Right atrium auricular region (tissue), 2 donors: ENCODE measurements at places on chromosomes 13 and 19. TPM values are rescaled to one million over a fixed set of nuclear protein-coding genes. Genes with fewer than 3 reads are reported as not detected.

The LILRB5 gene
- total RNA-seq: 12.0 TPM

The IL17D gene
- 2.5 TPM for total RNA-seq

The FLT3LG gene
- 1.1 TPM for total RNA-seq

The ESD gene
- 76.3 TPM for total RNA-seq

The KRTDAP gene
- total RNA-seq: not detected

The ZSCAN22 gene
- 1.6 TPM for total RNA-seq

The ZNF566 gene
- 10.2 TPM for total RNA-seq

GRCh38 chr19:50377051-50377461 is 799 bp downstream of the NR1H2 start:
- DNase-seq: no peak

GRCh38 chr19:35081201-35081600 is 34.4 kb upstream of the FXYD3 start:
- DNase-seq: no peak

- no peak for DNase-seq
Observed at GRCh38 chr13:51249770-51250741, 27.9 kb downstream of the FAM124A start.

DNA sequence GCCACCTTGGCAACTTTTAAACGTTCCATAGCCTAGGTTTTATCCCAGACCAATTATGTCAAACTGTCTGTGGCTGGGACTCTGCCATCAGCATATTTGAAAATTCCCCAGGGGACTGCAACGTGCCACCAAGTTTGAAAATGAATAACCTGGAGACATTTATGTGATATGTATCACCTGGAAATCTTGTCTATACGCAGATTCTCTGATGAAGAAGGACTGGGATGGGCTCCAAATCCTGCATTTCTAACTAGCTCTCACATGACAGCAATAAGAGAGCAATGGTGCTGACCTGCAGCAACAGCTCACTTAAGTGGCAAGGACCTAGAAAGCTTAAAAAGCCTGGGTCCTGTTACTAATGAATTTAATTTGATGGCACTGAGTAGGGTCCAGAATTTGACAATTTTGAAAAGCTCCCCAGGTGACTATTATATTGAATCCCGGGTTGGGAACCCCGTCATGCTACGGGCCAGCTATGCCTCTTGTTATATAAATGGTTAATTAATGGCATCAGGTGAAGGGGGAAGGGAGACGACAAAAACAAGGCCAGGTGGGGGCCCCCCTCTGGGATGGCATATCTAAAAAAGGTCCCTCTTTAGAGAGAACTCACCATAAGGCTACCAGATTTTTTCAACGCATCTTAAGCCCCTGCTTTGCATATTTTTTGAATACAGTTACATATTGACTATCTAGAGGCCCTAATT is 213.7 kb downstream of the ZIC5 start:
- no peak for DNase-seq

DNA sequence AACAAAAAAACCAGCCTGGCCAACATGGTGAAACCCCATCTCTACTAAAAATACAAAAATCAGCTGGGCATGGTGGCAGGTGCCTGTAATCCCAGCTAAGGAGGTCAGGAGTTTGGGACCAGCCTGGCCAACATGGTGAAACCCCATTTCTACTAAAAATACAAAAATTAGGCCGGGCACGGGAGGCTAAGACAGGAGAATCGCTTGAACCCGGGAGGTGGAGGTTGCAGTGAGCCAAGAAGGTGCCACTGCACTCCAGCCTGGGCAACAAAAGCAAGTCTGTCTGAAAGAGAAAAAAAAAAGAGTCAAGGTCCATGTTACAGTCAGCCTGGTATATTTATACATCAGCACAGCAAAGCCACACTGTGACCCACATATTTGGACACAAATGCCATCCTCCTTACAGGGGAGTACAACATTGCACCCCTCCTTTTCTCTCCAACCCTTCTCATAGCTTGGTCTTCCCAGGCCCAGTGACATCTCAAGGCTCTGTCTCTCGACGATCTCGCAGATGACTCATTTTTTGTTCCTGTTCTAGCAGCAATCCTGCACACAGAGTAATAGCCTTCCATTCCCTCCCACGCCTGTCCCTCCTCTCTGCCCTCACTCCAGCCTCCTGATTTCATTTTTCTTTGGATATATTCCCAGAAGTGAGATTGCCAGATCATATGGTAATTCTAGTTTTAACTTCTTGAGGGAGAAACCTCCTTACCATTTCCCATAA is 21.0 kb upstream of the DPP9 start:
- DNase-seq: peak; percentile 59

DNA sequence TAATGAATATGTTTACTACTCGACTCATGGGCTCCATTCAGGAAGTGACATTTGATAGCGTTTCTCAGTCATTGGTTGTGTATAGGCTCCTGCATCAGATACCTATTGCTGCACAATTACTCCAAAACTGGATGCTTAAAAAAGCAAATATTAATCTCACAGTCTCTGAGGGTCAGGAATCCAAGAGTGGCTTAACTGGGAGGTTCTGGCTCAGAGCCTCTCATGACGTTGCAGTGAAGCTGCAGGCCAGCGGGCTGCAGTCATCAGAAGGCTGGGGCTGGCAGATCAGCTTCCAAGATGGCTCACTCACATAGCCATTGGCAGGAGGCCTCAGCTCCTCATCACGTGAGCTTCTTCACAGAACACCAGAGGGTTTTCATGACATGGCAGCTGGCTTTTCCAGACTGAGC is 525.1 kb upstream of the NBEA start:
- DNase-seq: peak; percentile 74

DNA sequence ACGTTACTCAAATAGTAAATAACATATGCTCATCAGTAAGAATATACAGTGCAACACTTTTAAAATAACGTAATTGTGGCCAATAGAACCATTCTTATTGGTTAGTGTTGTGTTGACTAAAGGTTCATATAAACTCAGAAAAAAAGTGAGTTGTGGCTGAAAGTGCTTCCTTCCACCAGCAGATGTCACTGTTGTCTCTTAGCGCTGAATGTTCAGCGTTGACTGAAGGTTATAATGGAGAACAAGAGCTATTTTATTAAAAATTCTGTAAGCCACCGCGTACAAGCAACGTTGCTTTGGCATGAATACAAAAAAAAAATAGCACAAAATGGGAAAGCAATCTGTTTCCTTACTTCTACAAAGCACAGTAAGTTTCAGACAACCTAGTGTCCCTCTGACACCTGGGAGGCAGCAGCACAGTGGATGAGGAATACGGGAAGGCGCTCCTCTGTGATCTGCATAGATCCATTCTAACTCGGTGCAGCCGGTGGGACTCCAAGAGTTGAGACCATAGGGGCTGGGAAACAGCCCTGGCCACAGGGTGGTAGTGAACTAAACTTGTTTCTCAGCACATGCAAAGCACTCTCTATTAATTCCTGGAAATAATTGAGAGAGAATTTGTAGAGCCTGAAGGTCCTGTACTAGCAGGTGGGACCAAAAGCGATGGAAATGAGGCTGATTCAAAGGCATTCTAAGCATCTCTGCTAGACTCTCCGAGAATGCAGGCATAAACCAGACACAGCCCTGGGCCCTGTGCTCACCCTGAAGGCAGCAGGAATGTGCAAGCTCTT is 23.9 kb upstream of the OXGR1 start:
- no peak for DNase-seq

DNA sequence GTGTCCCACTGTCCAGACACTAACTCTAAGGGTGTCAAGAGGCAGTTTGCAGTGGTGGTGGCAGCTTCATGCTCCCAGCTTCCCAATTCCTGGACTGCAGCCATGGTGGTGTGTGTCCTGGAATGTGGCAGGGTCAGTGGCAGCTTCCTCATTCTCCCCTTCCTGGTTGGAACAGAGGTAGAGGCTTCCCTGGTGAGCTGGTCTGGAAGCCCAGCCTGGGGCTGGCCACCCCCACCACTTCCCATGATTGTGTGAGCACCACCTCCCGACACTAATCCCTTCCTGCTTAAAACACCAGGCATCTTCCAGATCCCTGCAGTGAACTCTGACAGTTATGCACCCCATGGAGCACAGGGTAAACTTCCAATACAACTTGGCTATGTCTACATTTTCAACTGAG is 134.9 kb downstream of the RAP2A start:
- no peak for DNase-seq

DNA sequence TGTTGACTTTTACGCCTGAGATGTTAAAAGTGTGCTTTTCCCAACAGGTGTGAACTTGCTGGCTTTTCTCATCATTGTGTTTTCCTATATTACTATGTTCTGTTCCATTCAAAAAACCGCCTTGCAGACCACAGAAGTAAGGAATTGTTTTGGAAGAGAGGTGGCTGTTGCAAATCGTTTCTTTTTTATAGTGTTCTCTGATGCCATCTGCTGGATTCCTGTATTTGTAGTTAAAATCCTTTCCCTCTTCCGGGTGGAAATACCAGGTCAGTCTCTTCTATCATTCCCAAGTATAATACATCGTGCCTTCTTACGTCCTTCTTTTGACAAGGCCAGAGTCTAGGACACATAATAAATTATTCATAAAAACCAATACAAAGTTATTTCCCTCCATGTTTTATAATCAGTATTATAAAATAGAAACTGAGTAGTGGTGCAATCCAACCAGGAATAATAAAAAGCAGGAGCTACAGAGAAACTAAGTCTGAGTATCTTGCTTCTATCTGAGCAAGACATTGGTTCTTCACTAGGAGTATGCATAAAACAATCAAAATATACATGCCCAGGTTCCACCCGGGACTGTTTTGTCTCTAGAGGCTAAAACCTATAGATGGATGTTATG is 57.9 kb downstream of the RXFP2 start:
- no peak for DNase-seq

DNA sequence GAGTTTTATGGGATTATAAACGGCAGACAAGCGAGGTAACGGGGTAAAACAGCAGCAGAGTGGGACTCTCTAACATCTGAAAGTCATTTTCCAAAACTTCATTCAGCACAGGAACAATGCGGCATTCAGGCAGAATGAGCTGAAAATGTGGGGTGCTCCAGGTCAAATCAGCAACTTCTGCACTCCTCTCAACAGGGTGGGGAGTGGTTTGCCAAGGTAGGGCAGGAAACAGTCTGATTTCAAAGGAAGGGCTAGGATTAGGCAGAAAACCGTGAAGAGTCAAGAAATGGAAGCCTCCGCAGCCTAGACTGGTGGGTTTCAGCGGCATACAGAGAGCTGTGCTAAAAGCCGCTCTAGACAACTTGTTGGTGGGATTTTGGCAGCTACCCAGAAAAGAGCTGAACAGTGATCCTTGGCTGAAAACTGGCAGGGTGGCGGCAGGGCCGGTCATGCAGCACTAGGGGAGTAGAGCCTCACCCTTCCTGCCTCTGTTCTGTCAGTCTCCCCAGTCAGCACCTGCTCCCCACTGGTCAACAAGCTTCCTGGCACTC is 154.2 kb upstream of the KLF12 start:
- DNase-seq: no peak

GRCh38 chr19:34308381-34309367 is 54.3 kb downstream of the GARRE1 start:
- DNase-seq: no peak

DNA sequence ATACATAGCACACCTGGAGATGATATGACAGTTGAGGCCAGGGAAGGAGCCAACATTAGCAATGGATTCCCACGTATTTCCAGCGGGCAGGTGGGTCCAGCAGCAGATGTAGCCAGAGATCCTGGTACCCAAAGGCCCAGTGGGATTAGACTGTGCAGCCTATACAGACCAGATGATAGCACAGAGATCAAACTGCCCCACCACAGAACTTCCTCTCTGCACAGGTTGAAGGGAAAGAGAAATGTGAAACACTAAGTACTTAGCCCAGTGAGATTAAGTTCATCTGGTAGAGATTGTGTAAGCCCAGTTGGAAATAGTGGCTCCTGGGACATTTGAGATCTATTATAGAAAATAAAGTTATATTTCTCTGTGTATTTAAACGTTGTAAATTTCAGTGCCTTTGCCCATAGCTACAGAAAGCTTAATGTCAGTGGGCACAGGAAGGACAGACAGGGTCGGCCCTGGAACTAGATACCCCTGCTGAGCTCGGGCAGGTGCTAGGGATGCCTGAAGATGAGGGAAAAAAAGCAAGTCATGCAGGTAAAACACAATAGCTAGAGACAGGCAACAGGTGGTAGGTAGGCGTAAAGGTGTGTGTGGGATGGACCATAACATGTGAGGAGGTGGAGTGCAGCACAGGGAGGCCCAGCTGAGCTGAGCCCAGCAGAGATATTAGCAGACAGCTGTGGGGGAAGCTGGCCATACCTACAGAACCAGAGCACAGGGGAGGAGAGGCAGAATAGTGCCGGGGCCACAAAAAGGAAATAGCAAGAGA is 27.3 kb upstream of the SPATA13 start:
- DNase-seq: no peak

DNA sequence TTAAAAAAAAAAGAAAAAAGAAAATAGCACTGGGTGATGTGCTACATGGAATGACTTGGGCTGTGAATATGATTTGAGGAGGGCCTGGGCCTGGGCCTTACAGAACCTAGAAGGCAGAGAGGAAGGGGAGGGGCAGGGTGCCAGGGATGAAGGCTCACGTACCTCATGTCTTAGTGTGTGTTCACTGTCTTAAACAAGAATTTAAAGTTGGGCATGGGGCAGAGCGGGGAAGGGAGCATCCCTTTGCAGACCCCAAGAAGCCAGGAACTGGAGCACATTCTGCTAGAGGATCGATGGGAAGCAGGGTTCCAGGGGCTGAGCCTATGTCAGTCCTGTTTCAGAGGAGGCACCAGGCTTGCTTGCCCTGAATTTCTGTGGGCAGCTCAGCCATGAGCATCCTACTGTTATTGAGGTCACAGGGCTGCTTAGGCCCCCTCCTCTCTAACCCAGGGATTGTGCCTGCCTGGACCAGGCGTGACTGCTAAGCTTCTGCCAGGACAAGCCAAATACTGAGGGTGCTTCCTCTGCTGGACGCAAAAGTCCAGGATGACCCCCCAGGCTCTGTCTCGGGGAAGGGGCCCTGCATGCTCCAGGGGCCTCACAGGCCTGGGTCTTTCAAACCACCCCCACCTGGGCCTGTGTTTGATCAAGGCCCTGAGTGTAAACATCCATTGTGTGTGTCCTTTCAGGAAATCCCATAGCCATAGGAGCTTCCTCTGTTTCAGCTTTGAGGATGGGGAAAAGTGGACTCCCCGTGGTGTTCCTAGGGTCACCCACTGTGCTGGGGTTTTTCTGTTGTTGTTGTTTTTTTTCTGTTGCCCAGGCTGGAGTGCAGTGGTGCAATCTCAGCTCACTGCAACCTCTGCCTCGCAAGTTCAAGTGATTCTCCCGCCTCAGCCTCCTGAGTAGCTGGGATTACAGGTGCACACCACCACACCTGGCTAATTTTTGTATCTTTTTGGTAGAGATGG is 4.8 kb downstream of the LSR start:
- peak; percentile 53 for DNase-seq
